ENCODE measurements at places on chromosomes 6 and 20.

DNA sequence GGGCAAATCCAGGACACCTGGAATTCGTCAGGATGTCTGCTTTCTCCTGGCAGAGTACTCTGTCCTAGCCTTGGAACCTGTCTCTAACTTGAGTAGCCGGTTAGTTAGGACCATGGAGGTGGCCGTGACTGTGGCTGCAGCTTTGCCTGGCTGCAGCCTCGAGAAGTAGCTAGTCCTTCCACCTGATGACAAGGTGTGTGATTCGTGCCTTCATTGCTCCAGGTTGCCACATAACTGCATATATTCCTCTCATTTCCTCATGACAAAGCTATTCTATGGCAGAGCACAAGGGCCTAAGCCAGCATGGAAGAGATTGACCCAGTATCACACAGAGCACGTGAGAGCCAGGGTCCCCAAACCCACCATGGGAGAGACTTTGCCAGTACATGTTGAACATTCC, 39.8 kb upstream of the KIF25 start:
- no peak for DNase-seq

GRCh38 chr6:8237668-8238067, 135.3 kb upstream of the EEF1E1 start:
- DNase-seq = no peak

DNA sequence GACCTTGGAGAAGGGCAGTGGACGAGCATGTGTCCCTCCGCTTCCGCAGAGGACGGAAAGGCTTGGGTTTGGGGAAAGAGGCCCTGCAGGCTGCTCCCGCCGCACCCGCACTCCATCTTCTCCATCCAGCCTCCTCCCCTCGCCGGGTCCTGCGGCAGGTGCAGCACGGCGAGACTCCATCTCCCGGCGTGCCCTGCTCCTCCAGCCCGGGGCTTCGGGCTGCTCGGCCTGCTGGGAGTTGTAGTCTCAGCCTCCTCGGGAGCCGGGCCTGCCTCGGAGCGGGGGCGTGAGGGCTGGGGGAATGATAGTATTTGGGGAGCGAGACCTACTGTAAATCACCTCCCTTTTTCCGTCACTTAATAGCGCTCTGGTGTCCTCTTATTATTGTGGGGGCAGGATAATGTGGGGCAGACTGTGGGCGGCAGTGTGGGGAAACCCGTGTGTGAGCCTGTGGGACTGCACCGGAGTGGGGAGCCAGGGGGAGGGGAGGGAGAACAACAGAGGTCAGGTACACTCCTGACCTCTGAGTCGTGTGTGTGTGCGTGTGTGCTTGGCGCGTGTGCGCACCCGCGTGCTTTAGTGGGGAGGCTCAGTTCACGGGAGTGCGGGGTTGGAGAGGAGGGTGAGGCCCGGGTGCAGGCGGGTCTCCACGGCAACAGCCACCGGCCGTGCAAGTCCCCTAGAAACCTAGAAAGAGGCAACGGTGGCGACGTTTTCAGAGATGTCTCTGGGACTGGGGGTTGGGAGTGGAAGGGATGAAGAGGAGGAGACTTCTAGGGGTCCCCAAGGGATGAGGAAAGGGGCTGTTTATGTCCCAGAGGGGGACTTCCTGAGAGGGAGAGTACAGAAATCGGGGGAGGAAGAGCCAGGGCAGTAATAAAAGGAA, 4.1 kb downstream of the TTBK1 start:
- no peak for DNase-seq

DNA sequence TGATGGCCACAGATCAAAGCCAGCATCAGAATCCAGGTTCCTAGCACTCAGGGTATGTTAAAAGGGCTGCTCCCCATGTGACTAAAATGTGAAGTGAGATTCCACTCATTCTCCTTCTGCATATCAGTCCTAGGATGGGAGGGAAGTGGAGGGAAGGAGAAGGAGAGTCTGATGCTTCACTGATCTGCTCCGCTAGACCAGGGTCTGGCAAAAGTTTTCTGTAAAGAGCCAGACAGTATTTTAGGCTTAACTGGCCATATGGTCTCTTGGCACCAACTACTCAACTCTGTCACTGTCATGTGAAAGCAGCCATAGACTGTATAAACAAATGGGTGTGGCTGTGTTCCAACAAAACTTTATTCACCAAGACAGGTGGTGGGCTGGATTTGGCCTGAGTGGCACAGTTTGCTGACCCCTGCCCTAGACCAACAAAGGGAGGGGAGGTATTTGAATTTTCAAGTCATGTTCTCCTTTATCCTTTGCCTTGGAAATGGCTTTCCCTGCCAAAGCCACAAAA, 22.6 kb downstream of the GHRH start:
- no peak for DNase-seq

- DNase-seq = no peak
Measured at GRCh38 chr6:146894624-146895023, 295.9 kb downstream of the ADGB start.

- DNase-seq = no peak
Measured at GRCh38 chr6:44868910-44869309, 459.2 kb upstream of the RUNX2 start.

- DNase-seq = no peak
Measured at GRCh38 chr20:47413189-47413588, 56.7 kb upstream of the ZMYND8 start.

DNA sequence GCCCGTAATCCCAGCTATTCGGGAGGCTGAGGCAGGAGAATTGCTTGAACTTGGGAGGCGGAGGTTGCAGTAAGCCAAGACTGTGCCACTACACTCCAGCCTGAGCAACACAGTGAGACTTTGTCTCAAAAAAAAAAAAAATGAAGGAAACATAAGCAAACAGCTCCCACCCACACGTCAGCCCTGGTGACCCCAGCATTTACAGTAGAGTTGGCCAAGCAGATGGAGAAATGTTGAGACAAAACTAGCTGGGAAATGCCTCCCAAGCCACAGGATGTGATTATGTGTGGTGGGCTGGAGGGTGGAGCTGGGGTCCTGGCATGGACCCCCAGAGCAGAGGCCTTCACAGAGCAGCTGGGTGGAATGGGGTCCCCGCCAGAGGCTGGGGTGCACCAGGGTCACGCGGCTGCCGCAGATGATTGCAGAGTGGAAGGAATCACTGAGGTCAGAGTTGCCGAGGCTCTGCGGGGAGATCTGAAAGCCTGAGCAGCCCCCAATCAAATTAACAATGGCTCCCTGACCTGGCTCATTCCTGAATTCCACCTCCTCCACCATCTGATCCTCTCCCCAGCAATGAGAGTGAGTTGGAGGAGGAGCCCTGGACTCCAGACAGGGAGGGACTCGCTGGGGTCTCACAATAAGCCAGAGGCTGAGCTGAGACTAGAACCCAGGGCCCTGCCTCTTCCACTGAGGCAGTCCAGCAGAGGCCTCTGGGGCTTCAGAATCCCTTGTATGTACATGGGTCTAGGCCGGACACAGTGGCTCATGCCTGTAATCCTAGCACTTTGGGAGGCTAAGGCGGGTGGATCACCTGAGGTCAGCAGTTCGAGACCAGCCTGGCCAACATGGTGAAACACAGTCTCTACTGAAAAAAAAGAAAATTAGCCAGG, 34.7 kb upstream of the TGM2 start:
- DNase-seq = no peak

DNA sequence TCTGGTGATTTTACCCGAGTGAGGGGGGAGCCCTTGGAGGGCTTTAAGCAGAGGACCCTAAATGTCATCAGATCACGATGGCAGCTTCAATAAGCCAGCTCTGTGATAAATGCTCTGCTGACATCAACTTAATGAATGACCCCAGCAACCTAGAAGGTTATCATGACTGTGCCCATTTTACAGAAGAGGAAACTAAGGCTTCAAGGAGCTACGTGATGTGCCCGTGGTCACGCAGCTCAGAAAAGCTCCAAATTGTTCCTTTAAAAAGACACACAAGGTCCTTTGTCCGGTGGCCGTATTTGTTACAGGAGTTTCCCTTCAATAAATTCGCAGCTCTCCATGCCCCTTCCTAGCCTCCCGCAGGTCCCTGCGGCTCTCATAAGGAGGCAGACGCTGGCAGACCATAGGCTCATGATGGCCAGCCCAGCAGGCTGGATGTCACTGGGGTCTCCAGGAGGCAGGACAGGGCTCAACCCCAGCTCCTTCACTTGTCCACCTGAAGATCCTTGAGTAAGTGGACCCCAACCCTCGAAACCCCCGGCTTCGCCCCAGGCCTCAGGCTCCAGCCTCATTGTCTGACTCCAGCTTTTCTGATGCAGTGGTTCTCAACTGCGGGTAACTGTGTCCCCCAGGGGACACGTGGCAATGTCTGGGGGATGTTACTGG, 106.4 kb downstream of the BMP7 start:
- no peak for DNase-seq

DNA sequence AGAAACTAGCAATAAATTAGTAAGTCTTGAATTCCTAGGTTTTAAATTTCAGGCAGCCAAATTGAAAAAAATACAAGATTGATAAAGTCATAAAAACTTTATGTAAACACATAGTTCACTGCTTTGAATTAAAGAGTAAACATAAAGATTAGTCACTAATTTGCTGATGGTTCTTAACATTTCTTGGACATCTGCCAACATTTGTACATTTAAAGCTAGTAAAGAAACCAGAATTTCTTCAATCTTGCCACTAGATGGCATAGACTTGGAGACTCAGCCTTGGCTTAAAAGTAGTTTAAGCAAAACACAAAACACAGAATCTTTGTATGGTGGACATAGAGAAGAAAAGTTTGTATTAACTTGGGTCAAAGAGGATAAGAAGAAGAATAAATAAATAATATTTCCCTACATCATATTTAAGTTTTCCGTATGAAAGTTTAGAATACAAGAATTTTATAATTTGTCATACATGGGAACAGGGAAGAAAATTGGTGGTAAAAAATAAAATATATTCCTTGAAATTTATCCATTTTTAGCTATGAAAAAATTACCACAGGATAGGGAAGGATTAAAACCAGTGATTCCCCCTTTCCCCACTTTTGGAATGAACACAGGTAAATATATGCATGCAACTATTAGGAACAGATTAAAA, 41.7 kb upstream of the FAM135A start:
- DNase-seq = peak; percentile 42

DNA sequence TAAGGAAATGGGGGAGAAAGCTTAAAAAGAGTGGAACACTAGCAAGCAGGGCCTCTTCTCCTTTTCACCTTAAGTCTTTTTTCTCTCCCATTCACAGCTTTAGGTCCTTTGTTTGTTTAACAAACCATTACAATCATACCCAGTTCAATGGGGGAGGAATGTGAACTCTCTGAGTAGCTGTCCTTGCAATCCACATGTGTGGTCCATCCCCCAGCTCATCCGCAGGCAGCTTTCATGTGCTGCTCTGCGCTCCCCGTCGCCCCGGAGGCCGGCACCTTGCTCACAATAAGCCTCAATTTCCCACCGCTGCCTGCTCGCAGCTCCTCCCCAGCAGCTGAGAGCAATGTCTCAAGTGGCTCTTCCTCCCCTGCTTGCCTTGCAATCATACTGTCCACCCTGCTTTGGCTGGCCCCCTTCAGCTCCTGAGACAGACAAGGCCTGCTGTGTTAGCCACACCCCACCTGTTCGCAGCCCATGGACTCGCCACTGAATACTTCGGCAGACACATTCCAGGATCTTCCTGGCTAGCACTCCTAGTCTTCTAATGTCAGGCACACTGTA, 49.1 kb downstream of the PLAGL1 start:
- DNase-seq = no peak

DNA sequence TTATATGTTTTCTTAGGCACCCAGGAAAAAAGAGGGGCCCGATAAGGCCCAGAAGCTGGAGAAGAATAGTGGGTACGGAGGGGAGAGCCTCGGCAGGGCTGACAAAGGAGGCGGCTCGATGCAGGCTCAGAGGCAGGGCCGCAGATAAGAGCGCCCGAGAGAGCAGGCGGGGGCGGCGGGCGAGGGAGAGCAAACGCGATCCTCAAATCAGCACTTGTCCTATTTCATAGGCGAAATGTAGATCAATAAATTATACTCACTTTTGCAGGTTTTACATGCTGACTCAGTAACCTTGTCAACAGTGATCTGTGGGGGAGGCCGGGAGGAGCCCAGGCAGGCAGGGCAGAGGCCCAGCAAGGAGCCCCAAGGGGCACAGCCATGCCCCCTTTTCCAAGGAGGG, 42.6 kb downstream of the GRM4 start:
- no peak for DNase-seq

DNA sequence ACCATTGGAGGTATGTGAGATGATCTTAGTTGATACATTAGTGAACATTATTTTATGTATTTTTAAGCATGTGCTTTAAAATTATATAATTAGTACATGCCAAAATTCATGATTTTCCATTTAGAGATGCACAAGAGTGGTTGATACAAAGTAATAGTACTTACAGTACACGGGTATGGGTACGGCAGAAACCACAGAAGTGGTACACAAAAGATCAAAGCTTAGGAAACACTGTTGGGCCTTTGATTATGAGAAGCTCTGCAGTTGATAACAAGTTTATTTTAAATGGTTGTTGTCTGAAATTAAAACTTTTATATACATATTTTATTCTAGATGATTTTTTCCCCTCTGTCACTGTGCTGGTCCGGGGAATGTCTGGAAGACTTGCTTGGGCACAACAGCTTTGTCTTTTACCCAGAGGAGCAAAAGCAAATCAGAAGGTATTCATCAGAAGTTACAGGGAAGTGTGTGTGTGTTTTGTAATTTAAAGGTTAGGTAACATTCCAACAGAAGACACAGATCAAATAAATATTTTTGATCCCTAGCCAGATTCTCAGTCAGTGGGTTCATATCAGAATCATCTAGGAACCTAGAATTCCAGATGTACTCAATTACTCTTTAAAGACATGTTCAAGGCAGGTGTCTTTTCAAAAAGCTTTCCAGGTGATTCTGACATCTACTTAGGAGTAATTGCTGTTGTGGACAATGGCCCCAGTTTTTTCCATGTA, 32.5 kb upstream of the ADIG start:
- DNase-seq = no peak

GRCh38 chr6:145829950-145830349, 15.4 kb upstream of the FBXO30 start:
- DNase-seq = no peak

GRCh38 chr20:60591172-60591799, 633.1 kb downstream of the CDH26 start:
- no peak for DNase-seq

DNA sequence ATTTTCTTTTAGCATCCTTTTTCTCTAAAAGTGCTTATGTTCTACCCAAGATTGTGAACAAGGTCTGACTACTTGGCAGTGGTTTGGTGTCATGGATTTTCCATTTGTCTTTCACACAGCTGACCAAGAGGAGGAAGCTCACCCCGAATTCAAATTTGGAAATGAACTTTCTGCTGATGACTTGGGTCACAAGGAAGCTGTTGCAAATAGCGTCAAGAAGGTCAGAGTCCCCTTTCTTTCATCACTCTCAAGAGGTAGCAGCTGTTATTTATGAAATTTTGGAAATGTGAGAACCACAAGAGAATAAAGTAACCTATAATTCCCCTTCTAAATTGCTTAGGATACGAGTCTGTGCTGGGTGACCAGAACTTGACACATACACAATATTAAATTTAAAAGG, 113.0 kb upstream of the LAMP5 start:
- no peak for DNase-seq

DNA sequence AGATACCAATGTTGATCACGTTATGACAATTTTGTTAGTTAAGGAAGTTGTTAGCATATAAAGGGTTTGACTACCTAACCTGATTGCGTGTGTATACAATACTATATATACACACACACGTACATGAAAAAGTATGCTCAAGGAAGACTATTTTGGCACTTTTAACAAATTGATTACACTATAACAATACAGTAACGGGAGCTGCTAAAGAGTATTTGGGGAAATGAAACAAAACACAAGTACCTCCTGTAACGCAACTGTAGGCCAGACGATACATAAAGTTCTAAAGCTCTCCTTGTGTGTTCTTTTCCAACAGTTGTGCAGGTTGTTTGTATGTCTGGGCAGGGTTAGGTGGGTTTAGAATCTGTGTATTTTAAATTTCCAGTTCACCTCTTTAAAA, 98.7 kb downstream of the PLEKHG1 start:
- DNase-seq = no peak

Data from AG09309 (cell line).